Prostate gland (tissue), 2 donors: ENCODE measurements at places on chromosomes 3 and 15. TPM values are rescaled to one million over a fixed set of nuclear protein-coding genes. Genes with fewer than 3 reads are reported as not detected.

Gene DNAJA4
- 32.1 TPM for total RNA-seq

DNA sequence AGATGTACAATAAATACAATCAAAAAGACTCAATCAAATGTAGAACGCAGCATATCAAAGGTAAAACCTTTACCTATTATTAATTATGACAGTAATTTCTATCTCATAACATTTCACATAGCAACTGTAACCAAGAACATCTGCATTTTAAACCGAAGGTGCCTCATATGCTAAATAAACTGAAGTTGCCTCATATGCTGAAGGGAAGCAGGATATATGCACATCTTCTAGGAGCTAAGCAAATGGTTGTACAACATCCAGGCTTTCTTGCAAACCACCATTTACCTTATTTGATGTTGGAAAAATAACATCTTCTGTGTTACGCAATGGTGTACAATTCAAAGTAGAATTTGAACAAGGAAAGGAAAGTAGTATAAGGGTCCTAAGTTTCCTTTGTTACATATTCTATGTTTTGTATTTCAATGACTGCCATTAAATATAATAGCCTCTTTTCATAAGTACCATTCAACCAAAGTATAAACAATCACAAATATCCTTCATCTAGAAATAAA lies 145.9 kb downstream of the SATB1 start:
- no peaks in the 10 kb centered on the region for H3K36me3 ChIP-seq
- no peak for DNase-seq
- no peak overlapping the region for H3K27ac ChIP-seq

DNA sequence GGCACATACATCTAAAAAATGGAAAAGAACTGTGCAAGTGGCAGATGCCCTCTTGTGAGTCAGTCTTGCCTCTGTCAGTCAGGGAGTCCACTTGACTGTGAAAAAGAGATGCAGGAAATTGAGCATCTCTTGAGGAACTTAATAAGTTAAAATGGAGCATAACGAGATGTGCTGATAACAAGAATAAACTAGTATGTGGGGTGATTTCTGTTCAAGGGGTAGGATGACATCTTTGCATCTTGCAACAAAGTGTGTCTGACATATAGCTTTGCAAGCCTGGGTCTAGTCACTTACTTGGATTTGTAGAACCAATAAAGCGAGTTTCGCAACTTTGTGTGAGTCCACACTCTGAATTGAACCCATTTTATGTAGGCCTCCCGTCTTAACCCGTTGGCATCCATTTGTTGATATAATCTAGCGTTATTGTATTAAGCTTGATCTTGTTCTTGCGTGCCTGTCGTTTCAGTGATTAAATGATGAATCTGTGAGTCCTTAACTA lies 2.2 kb downstream of the USP3 start:
- peak; percentile 37 for DNase-seq
- no peaks in the 10 kb centered on the region for H3K36me3 ChIP-seq
- H3K4me3 ChIP-seq: peak overlapping the region; percentile 91
- H3K27ac ChIP-seq: peak overlapping the region; percentile 91
- H3K4me1 ChIP-seq: peaks cover 16% of the 10 kb centered on the region

GRCh38 chr15:70541511-70541910 lies 221.8 kb downstream of the UACA start:
- DNase-seq: no peak
- H3K4me1 ChIP-seq: no peaks in the 10 kb centered on the region
- no peak overlapping the region for H3K27ac ChIP-seq
- no peaks in the 10 kb centered on the region for H3K27me3 ChIP-seq
- no peaks in the 10 kb centered on the region for H3K36me3 ChIP-seq

DNA sequence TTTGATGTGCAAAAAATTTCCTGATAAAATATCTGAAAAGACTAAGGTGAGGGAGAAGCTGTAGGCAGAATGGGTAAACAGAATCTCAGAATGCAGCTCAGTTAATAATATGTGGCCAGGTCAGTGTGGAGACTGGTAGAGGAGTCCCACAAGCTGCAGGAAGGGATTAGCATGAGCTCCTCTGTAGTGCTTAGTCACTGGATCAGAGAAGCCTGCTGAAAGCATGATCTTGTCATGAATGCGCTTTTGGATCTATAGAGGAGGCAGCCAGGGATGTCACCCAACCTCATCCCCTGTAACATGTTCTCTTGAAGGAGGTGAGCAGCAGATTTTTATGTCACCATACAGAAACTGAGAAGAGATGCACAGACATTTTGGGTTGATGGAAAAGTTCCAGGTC lies 1035.3 kb upstream of the GBE1 start:
- DNase-seq: no peak
- no peak overlapping the region for H3K27ac ChIP-seq
- no peaks in the 10 kb centered on the region for H3K36me3 ChIP-seq

GRCh38 chr15:84752195-84752594 lies 3.8 kb downstream of the ZNF592 start:
- H3K4me1 ChIP-seq: peaks cover 3% of the 10 kb centered on the region
- DNase-seq: no peak
- H3K27ac ChIP-seq: peak overlapping the region; percentile 20
- H3K36me3 ChIP-seq: no peaks in the 10 kb centered on the region
- no peaks in the 10 kb centered on the region for H3K27me3 ChIP-seq

DNA sequence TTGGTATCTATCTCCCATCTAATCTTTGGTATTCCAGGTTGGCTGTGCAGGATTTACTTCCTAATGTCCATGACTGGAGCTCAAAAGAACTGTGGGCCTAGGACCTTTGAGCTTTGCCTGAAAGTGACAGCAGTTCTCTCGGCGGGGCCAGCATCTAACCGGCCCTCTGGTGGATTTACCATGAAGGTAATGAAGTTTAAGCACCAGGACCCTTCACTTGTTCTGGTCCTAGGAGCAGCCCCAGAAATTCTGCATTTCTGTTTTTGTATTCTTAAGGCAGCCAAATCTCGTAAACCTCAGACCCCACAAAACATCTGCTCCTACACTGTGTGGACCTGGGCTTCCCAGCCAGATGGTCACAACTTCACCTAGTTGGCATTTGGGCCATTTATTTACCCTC lies 13.0 kb downstream of the CALML4 start:
- H3K36me3 ChIP-seq: no peaks in the 10 kb centered on the region
- no peaks in the 10 kb centered on the region for H3K27me3 ChIP-seq
- no peak for DNase-seq
- H3K27ac ChIP-seq: no peak overlapping the region
- peaks cover 16% of the 10 kb centered on the region for H3K4me1 ChIP-seq

DNA sequence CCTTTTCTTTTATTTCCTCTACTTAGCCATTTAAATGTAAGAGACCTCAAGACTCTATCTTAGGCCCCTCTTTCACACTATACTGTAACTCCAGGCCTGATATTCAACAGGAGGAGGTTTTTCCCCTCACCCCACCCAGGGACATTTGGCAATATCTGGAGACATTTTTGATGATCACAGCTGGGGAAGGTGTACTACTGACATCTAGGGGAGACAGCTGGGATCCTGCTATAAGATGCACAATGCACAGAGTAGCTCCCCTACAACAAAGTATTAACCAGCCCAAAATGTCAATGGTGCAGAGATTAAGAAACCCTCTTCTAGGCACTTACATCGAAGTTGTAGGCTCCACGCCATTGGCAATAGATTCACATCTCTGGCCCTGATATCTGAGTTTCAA lies 517.5 kb upstream of the UBE2E2 start:
- no peak for DNase-seq
- H3K27ac ChIP-seq: no peak overlapping the region
- no peaks in the 10 kb centered on the region for H3K36me3 ChIP-seq
- H3K4me1 ChIP-seq: no peaks in the 10 kb centered on the region
- no peaks in the 10 kb centered on the region for H3K27me3 ChIP-seq

GRCh38 chr3:14175383-14176037 lies 2.9 kb downstream of the XPC start:
- no peaks in the 10 kb centered on the region for H3K27me3 ChIP-seq
- peaks cover 8% of the 10 kb centered on the region for H3K4me1 ChIP-seq
- no peak for DNase-seq
- H3K36me3 ChIP-seq: no peaks in the 10 kb centered on the region
- no peak overlapping the region for H3K27ac ChIP-seq

DNA sequence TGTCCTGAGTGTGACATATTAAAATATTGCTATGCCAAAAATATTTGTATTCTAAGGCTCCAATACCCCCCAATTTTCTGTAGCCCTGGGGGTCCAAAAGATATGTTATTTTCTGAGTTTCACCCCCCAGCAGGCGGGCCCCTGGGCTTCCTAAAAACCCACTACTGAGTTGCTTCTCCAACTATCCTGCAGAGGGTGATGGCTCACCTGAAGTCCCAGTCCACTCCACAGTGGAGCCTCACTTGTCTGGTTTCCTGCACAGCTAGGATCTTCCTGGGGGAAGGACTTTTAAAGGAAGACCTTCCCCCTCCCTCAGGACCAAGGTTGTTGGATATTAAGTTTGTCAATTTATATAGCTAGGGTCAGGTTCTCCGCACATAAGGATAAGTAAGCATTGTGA lies 1181.4 kb downstream of the ROBO2 start:
- H3K36me3 ChIP-seq: no peaks in the 10 kb centered on the region
- H3K4me3 ChIP-seq: no peak overlapping the region
- H3K27ac ChIP-seq: no peak overlapping the region

- H3K27ac ChIP-seq: no peak overlapping the region
- H3K27me3 ChIP-seq: no peaks in the 10 kb centered on the region
Observed at GRCh38 chr15:98296653-98297052, 336.1 kb downstream of the ARRDC4 start.

- H3K4me3 ChIP-seq: no peak overlapping the region
- no peaks in the 10 kb centered on the region for H3K27me3 ChIP-seq
- no peaks in the 10 kb centered on the region for H3K4me1 ChIP-seq
- H3K36me3 ChIP-seq: no peaks in the 10 kb centered on the region
Observed at GRCh38 chr3:158486200-158486599, 84.8 kb upstream of the MLF1 start.

Gene VPS13C
- 53.5 TPM for total RNA-seq

GRCh38 chr3:94513600-94513999 lies 450.7 kb downstream of the NSUN3 start:
- no peaks in the 10 kb centered on the region for H3K27me3 ChIP-seq
- H3K36me3 ChIP-seq: no peaks in the 10 kb centered on the region
- H3K4me3 ChIP-seq: no peak overlapping the region
- DNase-seq: no peak
- H3K4me1 ChIP-seq: no peaks in the 10 kb centered on the region
- H3K27ac ChIP-seq: no peak overlapping the region

DNA sequence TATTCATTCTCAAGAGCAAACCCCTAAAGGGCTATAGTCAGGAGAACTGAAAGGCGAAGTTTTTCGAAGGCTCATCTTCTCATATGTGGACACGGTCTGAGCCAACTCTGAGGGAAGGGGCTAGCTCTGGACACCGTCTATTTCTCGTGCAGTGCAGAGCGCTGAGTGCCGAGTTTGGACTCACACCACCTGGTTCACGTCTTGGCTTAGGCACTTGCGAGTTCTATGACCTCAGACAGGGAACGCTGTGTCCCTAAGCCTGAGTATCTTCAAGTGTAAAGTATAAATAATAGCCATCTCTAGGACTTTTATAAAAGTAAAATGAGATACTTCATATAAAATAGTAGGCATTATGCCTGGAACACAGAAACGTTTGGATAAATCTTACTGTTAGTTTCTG lies 223.7 kb downstream of the FMN1 start:
- no peak for DNase-seq
- no peaks in the 10 kb centered on the region for H3K4me1 ChIP-seq
- no peak overlapping the region for H3K27ac ChIP-seq
- no peaks in the 10 kb centered on the region for H3K36me3 ChIP-seq
- H3K27me3 ChIP-seq: no peaks in the 10 kb centered on the region

DNA sequence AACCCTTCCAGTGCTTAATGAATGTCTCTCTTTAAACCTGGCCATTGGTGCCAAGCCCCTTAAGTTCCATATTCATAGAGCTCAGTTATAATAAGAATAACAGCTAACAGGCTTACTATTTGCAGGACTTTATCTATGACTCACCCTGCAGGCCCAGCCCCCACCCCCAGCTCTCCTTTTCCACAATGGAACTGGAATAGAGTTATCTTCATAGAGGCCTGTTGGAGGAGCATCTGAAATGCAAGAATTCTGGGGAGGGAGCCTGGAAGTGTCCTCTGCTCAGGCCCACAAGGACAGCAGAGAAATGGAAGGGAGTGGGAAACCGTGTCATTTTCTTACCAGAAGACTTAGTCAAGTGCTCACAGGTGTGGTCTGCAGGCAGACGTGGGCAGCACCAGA lies 52.8 kb downstream of the SEMA5B start:
- H3K27ac ChIP-seq: peak overlapping the region; percentile 19
- H3K4me1 ChIP-seq: peaks cover 12% of the 10 kb centered on the region
- H3K4me3 ChIP-seq: no peak overlapping the region
- H3K27me3 ChIP-seq: no peaks in the 10 kb centered on the region

DNA sequence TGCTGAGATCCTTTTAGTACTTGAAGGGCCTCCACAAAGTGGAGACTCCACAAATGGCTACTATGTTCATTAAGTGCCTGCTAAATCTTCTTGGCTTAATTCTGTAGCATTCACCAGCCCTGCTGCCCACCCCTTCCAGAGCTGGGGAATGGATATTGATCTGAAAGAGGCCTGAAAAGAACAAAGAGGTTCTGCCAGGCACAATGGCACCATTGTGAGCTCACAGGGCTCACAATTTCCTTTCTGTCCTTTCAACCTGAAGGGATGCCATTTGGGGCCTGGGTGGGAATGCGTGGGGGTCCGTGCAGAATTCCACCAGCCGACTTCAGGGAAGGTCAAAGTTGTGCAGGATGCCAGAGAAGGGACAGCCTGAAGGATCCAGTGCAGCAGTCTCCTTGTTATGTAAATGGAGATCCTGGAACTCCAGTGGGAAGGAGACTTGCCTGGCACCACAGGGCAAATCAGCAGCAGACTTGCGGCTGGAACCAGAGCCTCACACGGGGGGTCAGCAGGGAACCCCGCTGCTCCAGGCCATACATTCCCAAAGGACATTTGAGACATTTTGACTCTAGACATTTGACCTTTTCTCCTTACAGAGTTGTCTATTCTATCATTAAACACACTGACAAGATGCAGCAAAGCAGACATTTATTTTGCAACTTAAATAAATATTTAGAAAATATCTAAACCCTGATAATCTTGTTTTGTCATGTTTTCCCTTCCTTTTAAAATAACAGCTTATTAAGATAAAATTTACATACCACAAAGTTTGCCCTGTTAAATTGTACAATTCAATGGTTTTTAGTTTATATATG lies 21.5 kb upstream of the MORF4L1 start:
- no peak for DNase-seq
- H3K27me3 ChIP-seq: no peaks in the 10 kb centered on the region
- no peak overlapping the region for H3K27ac ChIP-seq
- H3K36me3 ChIP-seq: no peaks in the 10 kb centered on the region
- no peaks in the 10 kb centered on the region for H3K4me1 ChIP-seq
- H3K4me3 ChIP-seq: no peak overlapping the region

Gene IGDCC3
- 0.05 TPM for total RNA-seq

Gene ZNF860
- total RNA-seq: 3.7 TPM

Gene MRAS
- 8.7 TPM for total RNA-seq
